ENCODE measurements at places on chromosomes 7 and 10.

DNA sequence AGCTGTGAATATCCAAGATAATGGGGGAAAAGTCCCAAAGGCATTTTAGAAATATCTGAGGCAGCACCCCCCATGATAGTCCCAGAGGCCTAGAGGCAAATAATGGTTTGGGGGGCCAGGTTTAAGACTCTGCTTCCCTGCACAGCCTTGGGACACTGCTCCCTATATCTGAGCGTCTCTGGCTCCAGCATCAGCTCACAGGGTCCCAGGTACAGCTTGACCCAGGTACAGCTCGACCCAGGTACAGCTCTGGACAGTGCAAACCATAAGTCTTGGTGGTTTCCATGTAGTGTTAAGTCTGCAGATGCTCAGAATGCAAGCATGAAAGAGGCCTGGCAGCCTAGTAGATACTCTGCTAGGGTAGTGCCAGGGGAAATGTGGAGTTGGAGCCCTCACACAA lies 47.0 kb upstream of the VWDE start:
- no peak for DNase-seq

DNA sequence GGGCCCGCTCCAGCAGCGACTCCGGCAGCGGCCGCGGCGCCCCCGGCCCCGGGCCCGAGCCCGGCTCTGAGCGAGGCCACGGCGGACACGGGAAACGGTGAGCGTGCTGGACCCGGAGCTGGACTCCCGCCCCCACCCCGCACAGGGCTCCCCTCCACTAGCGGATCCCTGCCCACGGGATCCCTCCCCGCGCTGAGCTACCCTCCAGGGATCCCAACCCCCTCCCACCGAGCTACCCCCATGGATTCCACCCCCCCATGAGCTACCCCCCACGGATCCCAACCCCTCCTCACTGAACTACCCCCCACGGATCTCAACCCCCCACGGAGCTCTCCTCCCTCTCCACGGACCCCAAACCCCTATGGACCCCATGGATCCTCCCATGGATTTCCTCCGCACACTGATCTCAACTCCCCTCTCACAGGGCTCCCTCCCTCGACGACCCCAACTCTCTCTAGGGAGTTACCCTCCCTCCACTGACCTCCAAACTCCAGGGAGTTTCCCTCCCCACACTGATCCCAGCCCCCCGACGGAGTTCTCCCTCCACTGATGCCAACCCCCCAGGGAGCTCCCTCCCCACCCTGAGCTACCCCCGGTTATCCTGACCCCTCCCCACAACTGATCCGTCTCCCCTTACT lies 20.6 kb upstream of the HSPB1 start:
- no peak for DNase-seq

- no peak for DNase-seq
Measured at GRCh38 chr7:30977896-30978564, 14.3 kb downstream of the GHRHR start.

GRCh38 chr10:90635111-90635765 lies 222.6 kb downstream of the HTR7 start:
- no peak for DNase-seq

DNA sequence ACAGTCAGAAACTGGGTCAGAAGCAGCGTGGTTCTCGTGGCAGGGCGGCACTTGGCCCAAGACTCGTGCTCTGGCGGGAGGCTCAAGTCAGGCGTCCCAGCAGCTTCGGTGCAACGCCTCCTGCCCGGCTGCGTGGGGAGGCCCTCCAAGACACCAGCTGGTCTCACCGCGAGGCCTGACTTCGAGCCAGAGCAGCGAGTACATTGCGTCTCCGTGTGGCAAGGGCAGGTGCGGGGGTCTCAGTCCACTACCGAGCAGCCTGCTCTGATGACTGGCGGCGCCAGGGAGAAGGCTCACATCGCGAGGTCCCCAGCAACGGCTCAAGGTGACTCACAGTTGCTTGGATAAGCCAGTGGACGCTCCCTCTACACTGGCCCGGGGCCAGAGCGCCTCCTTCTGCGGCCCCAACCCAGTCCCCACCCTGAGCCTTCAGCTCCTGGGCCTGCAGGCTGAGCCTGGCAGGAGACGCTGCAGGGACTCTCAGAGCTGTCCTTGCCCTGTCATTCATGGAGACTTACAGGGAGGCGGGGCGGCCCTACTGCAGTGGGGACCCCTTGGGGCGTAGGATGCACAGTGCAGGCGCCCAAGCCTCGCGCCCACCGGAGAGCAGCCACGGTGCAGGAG lies 41.9 kb upstream of the PRKAR1B start:
- DNase-seq, result no peak

DNA sequence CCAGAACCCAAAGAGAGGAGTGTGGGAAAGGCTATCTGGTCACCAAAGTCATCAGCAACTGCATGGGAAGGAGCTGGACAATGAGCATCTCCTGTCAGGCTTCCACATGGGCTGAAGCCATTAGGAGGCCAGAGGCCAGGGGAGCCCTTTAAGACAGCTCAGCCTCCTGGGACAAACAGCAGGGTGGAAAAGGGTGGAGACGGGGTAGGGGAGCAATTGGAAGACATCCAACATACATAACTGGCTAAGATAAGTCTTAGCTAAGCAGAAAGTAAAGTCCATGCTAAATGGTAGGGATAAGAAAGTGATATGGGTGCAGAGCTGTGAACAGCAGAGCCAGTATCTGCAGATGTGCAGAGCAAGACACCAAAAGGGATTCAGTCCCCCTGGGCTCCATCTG lies 1.5 kb upstream of the OAT start:
- DNase-seq, result no peak

- no peak for DNase-seq
Measured at GRCh38 chr10:125698481-125698998, 15.6 kb upstream of the TEX36 start.

DNA sequence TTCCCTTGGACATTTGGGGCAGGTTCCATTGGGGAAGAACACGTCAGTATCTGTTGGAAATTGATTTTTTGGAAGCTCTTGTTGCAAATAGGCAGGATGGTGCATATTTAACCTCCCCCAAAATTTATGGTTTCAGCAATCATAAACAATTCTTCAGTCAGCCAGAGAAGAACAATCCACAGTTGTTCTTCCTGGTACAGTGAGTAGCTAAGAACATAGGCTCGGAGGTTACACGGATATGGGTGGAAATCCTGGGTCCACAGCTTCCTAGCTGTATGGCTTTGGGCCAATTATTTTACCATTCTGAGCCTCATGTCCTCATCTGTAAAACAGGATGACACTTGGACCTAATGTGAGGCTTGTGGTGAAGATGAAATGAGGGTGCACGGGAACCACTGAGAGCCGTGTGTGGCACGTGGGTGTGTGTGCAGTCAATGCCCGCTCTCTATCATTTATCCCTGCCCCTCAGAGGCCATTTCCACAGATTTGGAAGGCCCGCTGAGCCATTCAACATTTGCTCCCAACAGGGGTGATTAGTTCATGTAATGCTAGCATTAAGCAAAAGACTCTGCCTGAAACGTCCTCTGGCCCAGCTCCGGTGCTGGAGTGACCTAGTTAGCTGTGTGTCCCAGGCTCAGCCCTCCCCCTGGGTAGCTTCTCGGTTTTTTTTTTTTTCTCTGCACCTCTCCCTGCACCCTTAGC lies 9.7 kb downstream of the CAMK1D start:
- DNase-seq, result no peak

DNA sequence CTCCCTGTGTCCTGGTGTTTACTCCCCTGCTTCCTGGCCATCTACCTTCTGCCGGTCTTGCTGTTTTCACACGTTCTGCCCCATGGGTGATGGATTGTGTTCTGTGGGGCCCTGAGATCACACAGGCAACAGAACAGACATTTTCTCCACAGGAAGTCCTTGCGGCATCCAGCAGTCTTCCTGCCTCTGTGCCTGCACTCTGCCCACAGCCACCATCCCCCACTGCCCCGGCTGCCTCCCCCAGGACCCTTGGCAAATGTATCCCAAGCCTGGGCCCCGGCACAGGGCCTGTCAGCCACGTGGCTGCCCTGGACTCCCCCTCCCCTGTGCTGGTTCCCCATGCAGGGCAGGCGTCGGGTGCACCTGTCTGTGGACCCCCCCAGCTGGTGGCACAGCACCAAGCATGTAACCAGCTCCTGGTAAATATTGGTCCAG lies 184.2 kb downstream of the WDR37 start:
- peak; percentile 26 for DNase-seq

- no peak for DNase-seq
Measured at GRCh38 chr7:144873316-144873845, 37.5 kb upstream of the TPK1 start.

DNA sequence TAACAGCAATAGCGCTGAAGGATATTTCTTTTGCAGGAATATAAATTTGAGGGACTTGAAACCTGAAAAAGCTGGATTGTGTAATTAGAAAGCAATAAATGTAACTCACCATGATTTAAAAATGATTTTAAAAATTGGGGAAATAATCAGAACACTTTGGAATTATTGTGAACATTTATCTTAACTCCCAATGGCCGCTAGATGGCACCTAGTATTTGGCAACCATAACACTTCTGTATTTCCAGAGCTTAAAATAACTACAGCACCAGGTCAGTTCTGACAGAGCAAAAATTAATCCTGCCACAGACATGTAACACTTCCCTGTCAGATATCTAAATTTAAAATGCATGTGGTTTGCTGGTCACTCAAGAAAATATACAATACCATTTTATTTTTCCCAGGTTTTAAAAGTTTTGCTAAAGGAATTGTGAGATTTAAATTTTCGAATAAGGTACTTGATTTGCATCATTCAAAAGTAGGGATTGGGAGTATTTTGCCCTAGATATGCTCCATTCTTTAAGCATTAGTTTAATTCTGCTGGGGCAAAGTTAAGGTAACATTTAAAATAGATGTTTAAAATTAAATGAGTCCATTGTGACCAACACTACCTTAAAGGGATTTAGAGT lies 144.5 kb downstream of the PPP1R3A start:
- no peak for DNase-seq

DNA sequence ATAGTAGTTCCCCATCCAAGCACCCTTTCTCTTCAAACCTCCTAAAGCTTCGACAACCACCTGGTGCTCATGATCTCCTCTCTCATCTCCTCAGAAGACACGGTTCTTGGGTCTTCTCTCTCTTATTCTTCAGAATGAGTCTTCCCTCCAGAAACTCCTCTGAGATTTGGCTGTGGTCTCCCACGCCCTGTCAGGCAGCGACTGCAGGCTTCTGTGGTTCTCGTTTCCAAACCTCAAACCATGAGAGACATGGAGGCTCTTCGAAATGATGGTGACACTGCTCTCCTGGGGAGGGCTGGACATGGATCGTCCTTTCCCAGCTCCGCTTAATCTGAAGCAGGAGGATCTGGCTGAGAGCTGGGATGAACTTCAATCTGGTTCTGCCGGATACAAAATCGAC lies 78.6 kb upstream of the PITRM1 start:
- no peak for DNase-seq

DNA sequence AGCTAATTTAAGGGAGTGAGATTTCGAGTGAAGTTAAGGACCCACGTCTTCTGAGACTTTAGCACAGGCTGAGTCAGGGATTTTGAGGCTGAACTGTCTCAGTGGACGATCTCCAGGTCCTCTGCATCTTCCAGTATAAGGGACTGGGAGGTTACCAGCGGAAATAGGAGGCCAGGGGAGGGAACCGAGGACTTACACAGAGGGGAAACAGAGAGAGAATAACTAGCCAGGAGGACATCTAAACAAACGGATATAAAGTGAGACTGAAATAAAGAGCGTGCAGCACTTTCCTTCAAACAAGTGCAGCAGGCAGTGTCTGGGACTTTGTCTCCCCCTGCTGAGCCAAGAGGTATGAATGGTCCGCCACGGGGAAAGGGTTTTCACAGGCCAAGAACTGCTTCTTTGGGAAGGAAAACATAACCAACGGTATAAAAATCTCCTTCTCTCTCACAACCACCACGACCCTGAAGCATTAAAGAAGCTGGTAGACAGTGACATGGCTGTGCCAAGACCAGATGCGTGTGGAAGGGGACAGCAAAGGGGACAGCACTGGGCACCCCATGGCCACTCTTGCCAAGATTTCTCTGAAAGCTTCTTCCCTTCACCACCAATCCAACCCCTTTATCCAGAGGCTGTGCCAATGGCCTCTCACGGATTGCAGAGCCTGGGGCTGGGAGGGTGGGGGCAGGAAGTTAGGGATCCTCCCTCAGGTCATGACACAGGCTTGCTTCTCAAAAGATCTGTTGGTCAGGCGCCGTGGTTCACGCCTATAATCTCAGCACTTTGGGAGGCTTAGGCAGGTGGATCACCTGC lies 72.0 kb downstream of the SLC37A3 start:
- peak; percentile 34 for DNase-seq

DNA sequence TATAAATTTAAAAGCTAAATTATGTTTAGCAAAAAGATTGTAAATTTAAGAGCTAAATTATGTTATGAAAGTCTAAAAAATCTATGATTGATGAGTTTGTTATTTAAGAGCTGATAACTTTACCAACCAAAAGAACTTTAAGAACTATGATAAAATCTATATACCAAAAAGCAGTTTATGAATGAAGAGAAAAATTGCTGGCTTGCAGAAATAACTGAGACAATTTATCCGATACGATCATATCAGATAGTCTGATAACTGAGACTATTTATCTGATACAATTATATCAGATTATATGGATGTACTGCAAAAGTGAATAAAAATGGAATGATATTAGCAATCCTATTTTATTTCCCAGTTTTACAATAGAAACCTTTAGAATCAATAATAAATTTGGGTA lies 50.2 kb downstream of the IQUB start:
- no peak for DNase-seq

DNA sequence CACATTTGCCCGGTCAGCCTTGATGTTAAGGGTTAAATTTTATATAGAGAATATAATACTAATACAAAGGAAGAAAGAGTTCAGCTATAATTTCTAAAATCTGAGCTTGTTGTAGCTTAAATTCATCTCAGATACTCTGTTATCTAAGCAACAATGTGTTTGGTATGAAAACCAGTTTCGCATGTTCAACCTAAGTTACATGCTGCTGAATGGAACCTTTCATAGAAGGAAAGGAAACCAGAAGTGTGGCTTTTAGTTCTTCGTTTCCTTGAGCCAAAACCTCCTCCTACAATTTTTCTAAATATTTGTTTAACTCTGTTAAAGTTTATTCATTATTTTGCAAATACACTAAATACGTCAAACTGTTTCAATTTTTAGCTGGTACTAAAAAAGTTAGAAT lies 18.5 kb downstream of the AGR2 start:
- no peak for DNase-seq

DNA sequence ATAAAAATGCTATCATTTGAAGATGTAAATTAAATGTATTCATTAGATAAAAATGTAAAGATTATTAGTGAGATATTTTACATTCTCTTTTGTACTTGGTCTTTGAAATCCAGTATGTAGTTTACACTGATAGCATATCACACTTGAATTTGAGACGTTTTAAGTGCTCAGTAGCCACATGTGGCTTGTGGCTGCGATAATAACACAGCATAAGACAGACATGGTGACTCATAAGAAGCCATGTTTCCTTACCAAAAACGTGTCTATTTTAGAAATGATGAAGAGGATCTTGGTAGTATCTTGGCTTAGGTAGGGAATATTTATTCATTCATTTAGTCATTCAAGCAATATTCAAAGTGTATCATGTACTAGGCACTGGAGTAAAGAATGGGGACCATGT lies 149.3 kb downstream of the POU6F2 start:
- DNase-seq, result no peak

DNA sequence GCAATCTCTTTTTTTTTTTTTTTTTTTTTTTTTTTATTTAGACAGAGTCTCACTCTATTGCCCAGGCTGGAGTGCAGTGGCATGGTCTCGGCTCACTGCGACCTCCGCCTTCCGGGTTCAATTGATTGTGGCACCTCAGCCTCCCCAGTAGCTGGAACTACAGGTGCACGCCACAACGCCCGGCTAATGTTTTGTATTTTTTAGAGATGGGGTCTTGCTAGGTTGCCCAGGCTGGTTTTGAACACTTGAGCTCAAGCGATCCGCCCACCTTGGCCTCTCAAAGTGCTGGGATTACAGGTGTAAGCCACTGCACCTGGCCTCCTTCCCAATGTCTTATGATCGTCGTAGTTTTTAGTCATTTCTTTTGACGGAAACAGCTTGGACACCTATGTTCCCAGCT lies 6.6 kb upstream of the ZNF853 start:
- no peak for DNase-seq
